ENCODE measurements at places on chromosomes 6 and 20.
A peak's percentile ranks its signal among the peaks of the same experiment; 100 is the strongest.

DNA sequence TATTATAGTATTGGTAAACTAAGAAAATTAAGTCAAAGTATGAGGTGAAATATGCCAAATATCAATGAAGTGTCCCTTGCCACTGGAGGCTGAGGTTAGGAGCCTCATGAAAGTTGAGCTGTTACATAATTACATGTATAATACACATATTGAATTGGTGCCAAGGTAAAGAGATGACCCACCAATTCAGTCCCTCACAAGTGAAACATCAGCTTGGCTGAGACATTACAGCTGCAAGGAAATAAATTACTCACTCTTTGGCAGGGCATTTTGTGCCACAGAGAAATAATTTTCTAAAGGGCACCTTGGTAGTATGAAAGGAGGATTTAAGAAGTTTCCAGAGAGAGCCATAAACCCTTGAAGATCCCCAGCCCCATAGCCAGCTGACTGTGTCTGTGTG is 127.4 kb downstream of the ADGRG6 start:
- no peak for DNase-seq

DNA sequence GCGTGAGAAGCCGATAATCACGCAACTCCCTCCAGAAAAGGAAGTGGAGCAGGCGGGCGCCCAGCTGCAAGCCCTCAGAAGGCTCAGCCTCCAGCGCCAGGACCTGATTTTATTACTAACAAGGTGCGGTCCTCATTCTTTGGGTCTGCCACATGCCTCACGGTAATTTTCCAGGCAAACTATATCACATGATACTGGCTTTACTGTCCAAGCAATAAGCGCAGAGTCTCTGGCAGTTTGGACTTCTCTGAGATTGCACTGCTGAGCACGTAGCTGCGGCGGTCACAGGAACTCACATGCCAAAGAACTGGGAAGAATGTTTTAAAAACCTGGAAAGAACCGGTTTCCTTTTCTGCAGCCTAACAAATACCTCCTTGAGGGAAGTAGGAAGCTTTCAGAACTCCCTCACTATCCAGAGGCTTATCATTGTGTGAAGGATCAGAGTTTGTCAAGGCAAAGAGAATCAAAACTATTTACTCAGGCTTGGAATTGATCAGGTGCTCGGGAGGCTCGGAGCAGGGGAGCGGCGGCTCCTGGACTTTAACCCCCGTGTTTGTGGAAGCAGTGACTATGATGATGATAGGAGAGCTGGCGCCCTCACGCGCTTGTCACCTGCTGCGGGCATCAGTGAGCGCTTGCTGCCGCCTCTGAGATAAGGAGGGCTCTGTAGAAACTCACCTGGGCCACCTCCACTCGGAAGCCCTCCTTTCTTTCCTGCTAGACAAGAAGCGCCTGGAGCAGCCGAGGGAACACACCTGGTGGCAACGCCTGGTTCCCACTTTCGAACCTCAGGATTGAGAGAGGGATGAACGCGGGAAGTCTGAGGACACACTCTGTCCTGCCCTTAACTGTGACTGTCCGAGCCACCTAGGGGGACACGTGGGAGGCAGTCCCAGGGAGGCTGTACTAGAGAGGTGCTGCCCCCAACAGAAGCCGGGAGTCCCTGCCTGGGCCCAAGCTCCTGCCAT is 27.2 kb upstream of the SYNJ2 start:
- peak; percentile 30 for DNase-seq

DNA sequence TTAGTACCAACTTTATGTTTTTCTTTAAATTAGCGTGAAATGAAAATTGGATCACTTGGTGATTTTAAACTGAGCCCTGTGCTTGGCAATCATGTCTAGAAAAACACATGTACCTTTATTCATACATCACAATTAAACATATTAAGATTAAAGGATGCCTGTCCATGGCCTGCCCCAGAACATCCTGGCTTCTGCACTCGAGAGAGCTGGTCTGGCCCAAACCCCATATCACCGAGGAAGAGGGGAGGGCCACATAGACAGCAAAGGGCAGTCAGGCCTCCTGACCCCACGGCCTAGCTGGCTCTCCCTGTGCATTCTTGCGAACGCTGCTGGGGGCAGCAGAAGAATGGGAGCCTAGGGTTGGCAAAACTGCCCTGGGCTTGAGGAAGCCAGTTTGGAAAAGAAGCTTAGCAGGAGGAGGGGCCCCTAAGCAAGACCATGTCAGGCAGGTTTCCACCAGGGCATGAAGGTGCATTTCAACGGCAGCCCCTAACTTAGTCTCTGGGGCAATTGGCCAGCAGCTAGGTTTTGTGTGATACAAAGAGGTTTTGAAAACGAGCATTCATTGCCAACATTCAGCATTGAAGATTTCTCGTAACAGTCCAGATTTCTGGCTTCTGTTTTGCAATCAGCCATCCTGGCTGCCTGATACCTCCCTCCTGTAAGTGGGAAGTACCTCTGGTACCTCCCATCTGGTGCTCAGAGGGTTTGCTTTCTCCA is 8.6 kb downstream of the BPIFB3 start:
- no peak for DNase-seq

DNA sequence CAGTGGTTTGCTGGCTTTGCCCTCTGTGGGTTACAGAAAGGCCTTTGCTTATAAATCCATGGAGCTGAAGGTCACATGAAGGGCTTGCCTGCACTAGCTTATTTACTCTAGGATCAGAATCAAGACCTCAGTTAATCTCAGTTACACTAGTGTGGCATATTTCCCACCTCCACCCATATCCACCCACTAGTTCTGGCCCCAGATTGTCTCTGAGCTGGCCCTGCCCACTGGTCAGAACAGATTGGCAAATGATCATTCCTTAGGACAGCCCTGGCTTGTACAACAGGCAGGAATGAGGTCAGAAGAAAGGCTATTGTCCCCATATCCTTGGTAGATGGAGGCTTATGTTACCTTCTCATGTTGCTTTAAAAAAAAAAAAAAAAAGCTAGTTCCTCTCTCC is 33.3 kb upstream of the SASH1 start:
- DNase-seq: no peak

- DNase-seq: peak; percentile 3
These were observed 94.7 kb downstream of the CLIC5 start for GRCh38 chr6:45920819-45921511.

GRCh38 chr6:107716688-107717089 is 107.4 kb downstream of the SCML4 start:
- peak; percentile 23 for DNase-seq

- DNase-seq: no peak
These were observed 34.6 kb downstream of the C6orf52 start for GRCh38 chr6:10659699-10660348.

DNA sequence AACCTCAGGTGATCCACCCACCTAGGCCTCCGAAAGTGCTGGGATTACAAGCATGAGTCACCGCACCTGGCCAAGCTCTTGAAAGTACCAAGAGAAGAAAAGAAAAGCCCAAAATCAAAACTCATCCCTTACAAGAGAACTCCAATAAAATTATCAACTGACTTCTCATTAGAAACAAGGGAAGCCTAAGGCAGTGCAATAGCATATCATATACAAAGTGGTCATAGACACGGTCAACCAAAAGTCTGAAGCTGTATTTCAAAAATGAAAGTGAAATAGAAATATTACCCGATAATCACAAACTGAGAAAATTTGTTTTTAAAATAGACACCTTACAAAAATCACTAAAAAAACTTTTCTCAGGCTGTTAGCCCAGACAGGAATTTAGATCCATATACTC is 1321.1 kb upstream of the GJE1 start:
- no peak for DNase-seq

GRCh38 chr6:150978624-150979023 is 113.1 kb downstream of the MTHFD1L start:
- no peak for DNase-seq

- DNase-seq: no peak
These were observed 80.7 kb downstream of the ANKS1A start for GRCh38 chr6:34969662-34970265.

DNA sequence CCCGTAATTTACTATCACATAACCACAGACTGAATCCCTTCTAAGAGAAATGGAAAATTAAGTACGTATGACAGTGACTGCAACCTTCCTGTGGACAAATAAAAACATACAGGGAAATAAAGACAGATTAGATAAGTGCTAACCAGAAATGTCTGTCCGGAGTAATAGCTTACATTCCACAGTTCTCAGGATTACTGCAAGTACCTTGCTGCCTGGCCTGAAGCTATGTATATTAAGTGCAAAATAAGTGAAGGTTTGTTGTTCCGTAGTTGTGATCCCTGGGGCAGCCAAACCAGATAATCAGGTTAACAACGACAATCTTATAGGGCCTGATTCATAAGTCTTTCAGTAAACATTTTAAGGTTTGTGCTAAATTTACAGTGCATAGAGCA is 2.8 kb downstream of the NEDD9 start:
- no peak for DNase-seq

GRCh38 chr20:22623211-22623610 is 38.8 kb upstream of the FOXA2 start:
- DNase-seq: no peak

- peak; percentile 6 for DNase-seq
These were observed 147.0 kb upstream of the STXBP5 start for GRCh38 chr6:147057188-147057587.

- no peak for DNase-seq
These were observed 128.0 kb upstream of the MCHR2 start for GRCh38 chr6:100121854-100122609.

DNA sequence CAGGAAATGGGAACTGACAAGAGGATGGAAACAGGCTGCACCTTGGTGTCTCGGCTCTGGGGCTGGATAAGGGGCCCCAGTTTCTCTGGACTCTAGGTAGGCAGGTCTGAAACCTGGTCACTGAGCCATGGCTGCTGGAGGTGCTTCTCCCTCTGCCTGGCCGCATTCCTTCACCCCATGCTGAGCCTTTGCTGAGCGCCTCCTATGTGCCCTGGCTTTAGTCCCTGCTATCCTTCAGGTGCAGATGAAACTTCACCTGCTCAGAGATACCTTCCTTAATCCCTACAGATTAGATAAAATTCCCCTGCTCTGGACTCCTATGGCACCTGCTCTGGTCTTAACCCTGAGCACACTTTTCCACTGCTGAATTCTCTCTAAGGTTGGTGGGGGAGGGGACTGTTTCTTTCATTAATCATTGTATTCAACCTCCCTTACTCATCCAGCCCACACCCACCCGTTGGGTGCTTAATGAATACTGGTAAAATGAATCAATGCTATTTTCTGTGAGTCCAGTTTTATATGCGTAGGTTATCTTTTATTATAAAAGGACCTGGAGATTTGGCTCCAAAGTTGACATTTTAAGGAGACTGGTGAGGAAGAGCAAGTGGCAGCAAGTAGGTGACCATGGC is 19.3 kb downstream of the MYLK4 start:
- no peak for DNase-seq

DNA sequence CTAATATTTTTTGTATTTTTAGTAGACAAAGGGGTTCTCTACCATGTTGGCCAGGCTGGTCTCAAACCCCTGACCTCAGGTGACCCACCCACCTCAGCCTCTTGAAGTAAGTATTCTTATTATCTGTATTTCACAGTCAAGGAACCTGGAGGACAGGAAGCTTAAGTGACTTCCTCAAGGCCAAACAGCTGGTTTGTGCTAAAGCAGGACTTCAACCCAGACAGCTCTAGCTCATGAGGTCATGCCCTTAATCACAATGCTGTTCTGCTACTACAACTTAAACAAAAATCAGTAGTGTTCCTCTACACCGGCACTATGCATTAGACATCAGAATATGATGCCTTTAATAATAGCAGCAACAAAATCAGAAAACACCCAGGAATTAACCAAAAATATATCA is 168.9 kb downstream of the ADGB start:
- no peak for DNase-seq
